ENCODE measurements at places on chromosomes 3 and 15.

GRCh38 chr15:64701482-64702184 lies 73.8 kb downstream of the RBPMS2 start:
- no peak for DNase-seq

DNA sequence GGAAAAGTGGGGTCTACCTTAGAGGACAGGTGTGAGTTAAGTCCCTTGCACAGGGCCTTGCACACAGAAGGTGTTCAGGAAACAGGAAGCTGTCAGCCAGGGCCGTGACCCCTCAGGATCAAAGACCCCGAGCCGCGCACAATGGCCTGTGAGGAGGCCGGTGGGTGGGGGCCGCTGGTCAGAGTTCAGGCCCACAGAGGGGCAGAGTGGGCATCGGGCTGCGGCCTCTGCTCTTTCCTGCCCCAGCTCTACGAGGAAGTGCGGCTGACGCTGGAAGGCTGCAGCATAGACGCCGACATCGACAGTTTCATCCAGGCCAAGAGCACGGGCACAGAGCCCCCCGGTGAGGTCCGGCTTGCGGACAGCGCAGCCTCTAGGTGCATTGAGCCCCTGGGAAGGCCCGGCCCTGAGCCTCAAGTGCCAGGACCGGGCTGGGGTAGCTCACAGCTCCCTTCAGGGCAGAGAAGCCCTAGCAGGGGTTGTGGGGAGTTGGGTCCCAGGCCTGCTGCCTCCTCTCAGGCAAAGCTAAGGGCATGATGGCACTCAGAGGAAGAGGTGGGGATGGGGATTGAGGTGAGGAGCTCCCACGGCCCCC lies 37.2 kb downstream of the PSTPIP1 start:
- DNase-seq, result no peak

GRCh38 chr15:39589815-39590644 lies 9.2 kb downstream of the THBS1 start:
- DNase-seq, result no peak

GRCh38 chr3:142134799-142135325 lies 14.5 kb downstream of the TFDP2 start:
- no peak for DNase-seq

DNA sequence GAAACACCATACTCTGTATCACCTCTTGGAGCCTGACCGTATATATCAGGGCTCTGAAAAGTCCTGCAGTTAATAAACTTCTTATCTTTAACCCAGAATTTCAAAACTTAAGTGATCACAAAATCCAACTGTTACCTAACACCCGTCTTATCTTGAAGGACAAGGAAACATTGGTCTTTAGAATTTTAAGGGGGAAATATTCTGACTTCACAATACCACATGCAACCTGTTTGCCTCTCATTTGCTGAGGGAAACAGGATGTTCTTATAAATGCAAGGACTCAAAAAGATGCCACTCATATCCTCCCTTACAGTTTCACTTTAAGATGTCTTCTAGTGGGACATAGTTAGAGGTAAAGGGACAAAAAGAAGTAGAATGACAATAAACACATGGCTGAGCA lies 67.9 kb downstream of the CRTC3 start:
- no peak for DNase-seq

DNA sequence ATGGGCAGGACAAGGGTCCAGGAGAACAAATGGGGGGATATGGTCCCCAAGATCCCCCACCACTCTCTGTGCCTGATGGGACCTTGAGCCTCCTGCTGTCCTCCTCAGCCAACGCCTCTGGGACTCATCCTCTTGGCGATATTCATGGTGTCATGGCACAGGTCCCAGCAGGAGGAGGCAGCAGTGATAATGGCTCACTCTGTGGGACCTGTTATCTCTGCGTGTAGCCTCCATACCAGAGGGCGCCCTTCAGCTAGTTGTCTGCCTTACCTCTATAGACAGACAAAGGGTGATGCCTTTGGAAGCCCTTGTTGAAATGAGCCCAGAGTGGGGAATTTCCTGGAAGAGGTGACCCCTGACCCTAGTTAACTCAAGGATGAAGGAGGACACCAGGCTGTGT lies 7.4 kb downstream of the ZBTB47 start:
- DNase-seq, result no peak

DNA sequence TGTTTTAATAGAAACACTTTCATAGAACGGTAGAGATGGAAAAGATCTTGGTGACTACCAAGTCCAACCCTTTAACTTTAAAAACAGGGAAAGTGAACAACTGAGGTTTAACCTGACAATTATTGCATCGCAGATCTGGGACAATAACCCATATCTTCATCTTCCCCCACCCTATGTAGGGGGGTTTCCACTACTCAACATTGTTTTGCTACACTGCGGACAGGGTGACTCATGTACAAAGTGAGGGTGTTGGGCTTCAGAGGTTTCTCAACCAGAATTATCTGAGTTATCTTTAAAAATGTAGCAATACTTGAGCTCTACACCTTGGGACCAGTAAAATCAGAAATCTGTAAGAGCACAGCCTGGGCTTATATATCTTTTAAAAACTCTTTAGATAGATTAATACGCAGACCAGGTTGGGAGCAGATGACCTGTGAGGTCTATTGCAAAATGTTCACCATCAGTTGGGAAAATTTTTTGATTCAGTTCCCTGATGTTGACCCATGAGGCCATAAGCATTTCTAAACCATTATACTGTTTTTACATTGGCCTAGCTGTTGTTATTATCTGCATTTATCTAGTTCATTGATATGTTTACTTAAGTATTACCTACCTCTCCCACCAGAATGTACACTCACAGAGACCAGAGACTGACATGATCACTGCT lies 103.6 kb upstream of the ICE2 start:
- no peak for DNase-seq

- peak; percentile 20 for DNase-seq
These were observed 68.7 kb downstream of the AAGAB start for GRCh38 chr15:67185621-67186225.

GRCh38 chr3:177994976-177995375 lies 541.3 kb upstream of the KCNMB2 start:
- no peak for DNase-seq

DNA sequence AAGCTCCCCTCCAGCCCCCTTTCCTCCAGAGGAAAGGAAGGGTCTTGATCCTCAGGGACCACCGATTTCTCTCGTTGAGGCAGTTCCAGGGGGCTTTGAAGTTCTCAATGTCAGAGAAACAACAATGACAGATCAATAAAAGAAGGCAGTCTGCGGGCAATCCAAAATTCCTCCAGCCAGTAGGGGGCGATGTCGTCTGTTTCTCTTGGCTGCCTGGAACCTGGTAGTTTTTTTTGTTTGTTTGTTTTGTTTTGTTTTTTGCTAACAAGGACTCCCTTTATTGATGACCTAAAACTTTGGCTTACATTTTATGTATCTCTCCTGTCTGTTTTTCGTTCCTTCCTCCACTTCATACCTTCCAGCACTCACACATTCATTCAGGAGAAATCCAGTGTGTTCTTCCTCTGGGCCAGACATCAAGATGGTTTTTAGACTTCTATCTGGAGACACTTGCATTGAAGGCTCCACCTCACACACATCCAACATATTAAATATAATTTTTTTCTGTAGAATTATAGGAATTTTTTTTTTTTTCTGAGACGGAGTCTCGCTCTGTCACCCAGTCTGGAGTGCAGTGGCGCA lies 276.6 kb downstream of the RPLP1 start:
- DNase-seq, result no peak

- DNase-seq, result no peak
These were observed 172.2 kb downstream of the GHSR start for GRCh38 chr3:172276103-172276502.

- no peak for DNase-seq
These were observed 85.5 kb upstream of the LRTM1 start for GRCh38 chr3:55013145-55013925.

DNA sequence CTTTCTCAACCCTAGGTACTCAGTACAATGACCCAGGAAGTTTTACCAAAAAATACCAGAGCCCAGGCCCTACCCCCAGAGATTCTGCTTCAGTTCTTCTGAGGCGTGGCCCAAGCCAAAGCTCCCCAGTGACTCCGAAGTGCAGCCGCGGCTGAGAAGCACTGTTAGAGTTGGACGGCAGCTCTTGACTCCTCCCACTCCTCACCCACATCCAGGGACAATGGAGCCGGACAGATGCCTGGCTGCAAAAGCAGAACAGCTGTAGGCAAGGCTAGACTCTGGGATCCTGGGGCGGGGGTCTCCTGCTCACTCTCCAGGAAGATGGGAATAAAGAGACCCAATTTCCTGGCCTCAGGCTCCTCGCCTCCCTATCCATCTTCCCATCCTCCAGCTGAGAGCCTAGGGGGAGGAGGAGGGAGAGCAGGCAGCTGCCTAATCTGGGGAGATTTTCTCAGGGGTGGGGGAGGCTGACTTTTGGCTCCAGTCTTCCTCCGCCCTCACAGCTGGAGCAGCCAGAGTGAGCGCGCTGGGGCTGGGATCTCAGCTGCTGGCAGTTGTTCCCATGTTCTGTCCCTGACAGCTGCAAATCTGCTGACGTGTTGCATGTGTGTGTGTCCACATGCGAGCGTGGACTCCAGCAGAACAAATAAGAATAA lies 223.8 kb downstream of the OPA1 start:
- DNase-seq, result no peak

Data from CMK (cell line).